ENCODE measurements at places on chromosomes 6 and 20. TPM values are rescaled to one million over a fixed set of nuclear protein-coding genes. Genes with fewer than 3 reads are reported as not detected.

Gene PKIB
- 89.3 TPM for total RNA-seq

Gene TULP4
- 36.0 TPM for total RNA-seq

- peak; percentile 68 for DNase-seq
Measured at GRCh38 chr6:29737707-29738630, 14.7 kb downstream of the HLA-F start.

- no peak for DNase-seq
Measured at GRCh38 chr6:166579237-166579850, 7.1 kb downstream of the RAMACL start.
